ENCODE measurements at places on chromosomes 12 and 14.

GRCh38 chr14:86388216-86388615 is 858.3 kb downstream of the FLRT2 start:
- DNase-seq, result no peak

DNA sequence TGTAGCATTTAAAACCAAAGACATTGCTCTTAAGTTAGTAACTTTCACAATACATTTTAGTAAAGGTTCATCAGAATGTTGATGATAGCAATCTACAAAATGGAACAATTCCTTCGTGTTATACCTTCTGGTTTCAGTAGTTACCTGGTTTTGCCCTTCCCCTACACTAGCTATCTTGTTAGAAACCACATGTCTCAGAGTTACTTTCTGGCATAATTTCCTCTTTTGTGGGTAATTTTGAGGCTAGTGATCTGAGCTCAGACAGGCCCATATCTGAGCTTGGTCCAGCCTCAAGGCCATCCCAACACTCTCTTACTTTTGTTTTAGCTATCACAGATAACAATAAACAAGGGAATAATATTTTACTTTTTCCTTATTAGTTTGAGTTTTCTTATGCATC is 196.9 kb downstream of the KITLG start:
- DNase-seq, result no peak

- no peak for DNase-seq
Observed at GRCh38 chr12:51263341-51263740, 6.9 kb downstream of the SMAGP start.

DNA sequence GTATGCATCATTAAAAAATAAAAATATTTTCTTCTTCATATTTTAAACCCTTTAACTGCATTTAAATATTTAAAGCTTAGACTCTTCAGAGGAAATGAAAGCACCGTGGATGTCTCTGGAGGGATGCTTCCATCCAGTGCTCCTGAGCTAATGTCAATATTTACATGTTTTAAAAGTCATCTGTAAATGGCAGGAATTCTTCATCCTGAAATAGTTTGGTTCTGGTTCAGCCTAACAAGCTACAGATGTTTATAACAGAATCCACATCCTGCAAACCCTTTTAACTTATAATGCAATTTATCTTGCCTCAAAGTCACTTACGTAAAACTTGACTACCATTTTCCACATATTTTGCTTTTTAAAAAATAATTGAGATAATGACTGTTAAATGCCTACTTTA is 1207.3 kb downstream of the SLC16A7 start:
- DNase-seq, result no peak

- DNase-seq, result no peak
Observed at GRCh38 chr12:86292480-86292879, 36.3 kb upstream of the MGAT4C start.

Data from RKO (cell line).